ENCODE measurements at places on chromosomes 13 and 19. TPM values are rescaled to one million over a fixed set of nuclear protein-coding genes. Genes with fewer than 3 reads are reported as not detected.

DNA sequence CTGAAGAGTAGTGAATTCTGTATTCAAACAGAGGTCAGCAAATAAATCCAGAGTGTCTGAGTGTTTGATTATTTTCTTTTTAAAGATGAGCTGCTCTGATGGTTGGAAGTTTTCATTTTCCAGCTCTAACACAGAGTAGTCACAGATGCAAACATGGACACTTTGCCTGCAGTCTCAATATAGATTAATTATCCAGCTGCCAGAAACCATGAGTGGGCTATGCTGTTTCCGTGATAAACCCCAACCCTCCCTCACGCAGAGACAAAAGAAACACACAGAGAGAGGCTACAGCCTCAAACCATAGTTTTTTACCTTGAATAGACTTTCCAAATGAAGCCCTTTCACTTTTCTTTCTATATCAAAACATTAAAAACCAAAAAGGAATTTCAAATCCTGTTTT is 884.7 kb downstream of the DIAPH3 start:
- peak; percentile 18 for DNase-seq

Gene ZNF665
- total RNA-seq: 6.3 TPM

DNA sequence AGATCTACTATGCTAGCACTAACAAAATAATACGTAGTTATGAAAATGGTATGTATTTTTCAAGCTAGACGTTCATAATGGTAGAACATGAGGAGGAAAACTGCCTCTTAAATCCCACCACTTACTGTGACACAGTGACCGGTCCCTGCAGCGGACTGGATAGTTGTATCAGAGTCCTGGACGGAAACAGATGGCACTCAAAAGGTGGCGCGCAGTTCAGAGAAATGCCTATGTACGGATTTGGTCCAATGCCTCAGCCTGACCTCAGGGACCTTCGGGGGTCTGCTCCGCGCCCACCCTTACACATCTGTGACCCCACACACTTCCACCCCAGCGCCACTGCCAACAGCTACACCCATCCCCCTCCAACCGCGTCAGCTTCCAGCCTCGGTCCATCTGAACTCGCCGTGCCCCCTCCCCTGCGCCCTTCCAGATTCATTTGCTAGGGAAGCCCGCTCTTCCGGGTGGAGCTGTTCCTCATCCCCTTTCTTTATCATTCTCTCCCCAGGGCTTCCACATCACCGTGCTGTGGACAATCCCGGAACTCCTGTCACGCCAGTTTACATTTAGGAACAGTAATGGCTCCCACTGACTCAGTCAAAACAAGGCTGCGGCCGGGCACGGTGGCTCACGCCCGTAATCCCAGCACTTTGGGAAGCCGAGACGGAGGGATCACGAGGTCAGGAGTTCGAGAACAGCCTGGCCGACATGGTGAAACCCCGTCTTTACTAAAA is 792 bp upstream of the LENG8 start:
- peak; percentile 61 for DNase-seq

GRCh38 chr13:74136084-74136658 is 2.0 kb upstream of the KLF12 start:
- peak; percentile 67 for DNase-seq

- no peak for DNase-seq
Observed at GRCh38 chr13:23330356-23330755, 103.1 kb downstream of the SACS start.

DNA sequence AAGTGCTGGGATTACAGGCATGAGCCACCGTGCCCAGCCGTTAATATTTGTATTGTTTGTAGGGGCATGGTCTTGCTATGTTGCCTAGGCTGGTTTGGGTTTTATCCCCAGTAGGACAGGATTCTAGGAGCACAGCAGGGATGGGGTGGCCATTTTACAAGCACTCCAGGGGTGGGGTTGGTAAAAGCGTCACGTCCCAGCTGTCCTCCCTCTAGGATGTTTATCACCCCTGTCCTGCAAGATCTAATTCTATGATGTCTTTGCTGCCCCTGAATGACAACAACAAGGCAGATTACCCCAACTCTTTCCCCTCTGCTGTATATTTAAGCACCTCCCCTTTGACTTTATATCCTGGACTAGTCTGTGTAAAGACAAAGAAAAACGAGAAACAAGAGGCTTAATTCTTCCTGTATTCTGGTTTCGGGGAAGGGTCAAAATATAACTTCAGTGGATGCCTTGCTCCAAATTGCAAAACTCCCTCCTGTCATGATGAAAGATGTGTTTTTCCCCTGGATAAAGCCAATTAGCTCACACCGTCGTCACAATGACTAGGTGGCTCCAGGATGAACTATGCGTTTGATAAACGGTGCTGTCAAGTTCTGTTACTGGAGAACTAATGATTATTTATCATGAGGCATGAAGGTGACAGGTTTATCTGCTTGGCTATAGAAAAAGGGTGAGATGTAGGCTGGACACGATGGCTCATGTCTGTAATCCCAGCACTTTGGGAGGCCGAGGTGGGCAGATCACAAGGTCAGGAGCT is 27.8 kb upstream of the OR1M1 start:
- DNase-seq: peak; percentile 87

DNA sequence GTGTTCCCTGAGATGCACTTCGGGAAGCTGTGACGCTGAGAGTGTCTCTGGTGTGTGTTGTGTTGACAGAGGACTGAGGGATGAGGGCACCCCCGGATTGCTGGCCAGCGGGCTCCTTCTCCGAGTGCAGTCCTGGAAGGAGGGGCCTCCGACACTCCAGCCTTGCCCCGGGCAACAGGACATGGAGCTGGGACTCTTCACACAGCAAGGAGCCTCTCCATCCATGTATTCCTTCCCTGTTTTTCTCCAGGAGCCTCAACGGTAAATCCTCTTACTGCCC is 61.3 kb downstream of the SOX1 start:
- no peak for DNase-seq

GRCh38 chr19:19540715-19541515 is 2.9 kb downstream of the CILP2 start:
- peak; percentile 24 for DNase-seq

DNA sequence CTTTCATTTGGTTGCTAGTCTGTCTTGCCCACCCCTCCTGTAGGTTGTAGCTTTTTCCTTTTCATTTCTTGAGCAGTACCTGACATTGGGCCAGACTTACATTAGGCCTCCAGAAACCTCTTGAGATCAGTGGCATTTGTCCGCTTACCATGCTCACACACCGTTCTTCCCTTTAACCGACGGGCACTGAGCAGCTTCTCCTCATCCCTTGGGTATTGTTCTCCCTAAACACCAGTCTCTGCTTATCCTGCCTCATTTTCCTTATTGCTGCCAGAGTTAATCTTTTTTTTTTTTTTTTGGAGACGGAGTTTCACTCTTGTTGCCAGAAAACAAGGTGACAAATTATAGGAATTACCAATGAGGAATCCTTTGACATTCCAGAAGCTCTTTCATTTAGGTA is 27.2 kb upstream of the KCTD4 start:
- DNase-seq: no peak

DNA sequence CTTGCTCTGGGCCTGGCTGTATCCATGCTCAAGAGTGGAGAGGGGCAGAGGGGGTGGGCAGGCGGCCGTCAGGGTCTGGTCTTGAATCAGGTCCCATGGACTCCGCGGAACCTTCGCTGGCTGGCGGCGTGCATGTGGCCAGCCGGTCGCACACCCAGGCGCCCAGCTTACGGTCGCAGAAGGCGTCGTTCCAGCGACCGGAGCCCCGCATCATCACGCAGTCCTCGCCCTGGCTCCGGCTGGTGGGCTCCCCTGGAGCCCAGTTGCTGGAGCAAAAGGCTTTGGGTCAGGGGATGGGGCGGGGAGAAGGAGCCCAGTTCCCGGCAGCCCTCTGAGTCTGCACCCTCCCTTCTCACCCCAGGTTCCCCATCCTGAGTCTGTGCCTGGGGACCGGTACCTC is 8.5 kb downstream of the TRAPPC5 start:
- DNase-seq: no peak

Gene ANGPTL8
- total RNA-seq: not detected

Gene ZNF486
- total RNA-seq: 4.1 TPM

Gene PIAS4
- 12.1 TPM for total RNA-seq

GRCh38 chr13:111270765-111271698 is 49.4 kb upstream of the TEX29 start:
- peak; percentile 52 for DNase-seq

DNA sequence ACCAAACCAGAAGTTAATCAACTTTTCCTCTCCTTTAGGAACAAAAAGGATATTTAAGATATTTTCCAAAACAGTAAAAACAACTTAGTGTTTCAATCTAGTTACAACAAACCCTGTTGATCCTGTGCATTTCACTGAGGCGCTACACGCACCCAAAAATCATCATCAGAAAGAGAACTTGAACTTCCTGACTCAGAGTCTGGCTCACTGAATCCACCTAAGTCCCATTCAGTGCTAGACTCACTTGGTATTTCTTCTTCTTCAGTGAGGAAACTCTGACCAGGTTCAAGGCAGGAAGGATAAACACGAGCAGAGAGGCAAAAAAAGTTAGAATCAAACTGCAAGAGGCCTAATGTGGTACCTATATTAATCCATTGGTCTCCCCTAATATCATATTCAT is 2.2 kb downstream of the KBTBD6 start:
- DNase-seq: peak; percentile 26

- no peak for DNase-seq
Observed at GRCh38 chr13:97933776-97934175, 19.7 kb upstream of the IPO5 start.

DNA sequence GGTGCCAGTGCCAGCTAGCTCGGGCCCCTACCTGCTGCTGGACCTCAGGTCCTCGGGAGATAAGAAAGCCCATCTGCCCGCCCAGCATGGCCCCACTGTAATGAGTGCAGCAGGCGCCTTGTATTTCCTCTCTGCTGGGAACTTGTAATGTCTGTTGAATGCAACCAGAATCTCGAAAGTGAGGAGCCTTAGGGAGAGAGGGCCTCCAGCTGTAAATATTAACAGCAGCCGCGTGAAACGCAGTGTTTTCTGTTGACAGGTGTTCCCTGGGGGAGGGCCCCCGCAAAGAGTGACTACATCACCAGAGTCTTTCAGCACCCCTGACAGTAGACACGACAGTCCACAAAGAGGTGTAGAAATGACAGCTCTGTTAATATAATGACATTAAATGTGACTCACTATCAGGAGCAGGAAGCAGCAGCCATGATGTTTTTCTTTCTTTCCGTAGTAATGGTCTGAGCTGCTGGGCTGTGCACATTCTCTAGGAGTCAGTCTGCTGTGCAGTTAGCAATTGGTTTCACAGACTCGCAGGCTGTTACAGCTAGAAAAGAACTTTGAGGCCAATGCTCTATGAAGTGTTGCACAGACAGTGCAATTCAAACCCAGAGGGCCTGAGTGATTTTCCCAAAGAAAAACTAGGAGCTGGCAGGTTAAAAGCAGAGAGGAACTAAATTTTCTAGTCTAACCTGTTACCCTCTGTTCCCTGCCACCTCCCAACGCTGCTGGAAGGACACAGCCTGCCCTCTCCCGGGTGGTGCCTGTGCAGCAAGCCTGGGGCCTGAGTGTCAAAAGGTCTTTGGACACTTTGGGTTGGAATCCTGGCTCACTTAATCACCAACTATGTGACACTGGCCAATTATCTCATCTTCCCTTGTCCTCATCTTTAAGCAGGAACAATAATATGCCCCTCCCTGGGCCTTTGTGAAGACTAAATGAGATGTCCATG is 58.6 kb upstream of the WASF3 start:
- DNase-seq: peak; percentile 44

Gene NUMBL
- 30.6 TPM for total RNA-seq

Data from fibroblast of lung (primary cell).